NCI-H1417 treated with DMSO at 0.1 percent for 48 hours (cell line): ENCODE measurements at places on chromosomes 7 and 10.

DNA sequence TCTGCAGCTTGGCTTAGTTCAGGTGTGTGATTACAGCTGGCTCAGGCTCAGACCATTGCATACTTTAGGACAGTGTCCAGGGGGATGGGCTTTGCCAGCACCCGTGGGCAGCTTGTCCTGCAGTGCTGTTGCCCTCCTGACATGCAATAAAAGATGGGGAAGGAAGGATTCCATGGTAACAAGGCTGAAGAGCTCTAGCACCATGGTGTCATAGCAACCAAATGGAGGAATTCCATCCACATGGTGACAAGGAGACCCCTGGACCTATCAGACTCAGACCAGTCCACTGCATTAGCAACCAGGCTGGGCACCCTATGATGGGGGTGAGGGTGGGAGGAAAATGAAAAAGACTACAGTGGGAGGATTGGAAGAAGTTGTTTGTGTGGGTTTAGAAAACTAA, 49.9 kb downstream of the SORCS3 start:
- DNase-seq, result no peak

DNA sequence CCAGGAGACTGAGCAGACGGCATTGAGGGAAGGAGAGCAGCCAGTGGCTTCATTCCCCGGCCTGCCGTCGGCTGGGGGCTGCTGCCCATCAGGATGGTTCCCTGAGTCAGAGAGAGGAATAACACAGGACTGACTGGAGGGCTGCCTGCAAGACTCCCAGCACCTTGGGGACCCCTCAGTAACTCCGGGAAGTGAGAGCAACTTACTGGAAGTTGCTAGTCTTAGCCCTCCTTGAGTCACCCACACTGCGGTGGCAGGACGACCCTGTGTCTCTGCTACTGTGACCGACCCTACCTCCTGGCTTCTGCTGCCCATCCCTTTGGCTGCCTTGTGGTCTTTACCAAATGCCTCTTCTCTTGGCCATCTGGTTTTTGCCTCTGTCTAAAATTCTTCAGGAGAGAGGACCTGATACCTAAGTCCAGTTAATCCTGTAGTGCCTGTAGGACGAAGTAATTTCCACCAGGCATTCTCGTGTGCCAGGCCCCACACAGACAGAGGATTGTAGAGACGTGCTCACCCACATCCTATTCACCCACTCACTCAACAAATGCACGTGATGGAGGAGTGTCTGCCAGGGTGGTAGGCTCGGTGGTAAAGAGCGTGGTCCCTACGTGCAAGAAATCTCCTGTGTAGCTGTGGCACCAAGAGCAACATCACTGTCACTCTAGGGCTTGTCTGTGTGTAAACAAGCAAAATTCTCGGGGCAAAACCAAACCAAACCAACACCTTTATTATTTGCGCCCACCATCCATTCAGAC, 156.5 kb downstream of the PRKCQ start:
- DNase-seq, result no peak

- no peak for DNase-seq
These were observed 47.3 kb downstream of the PNLIPRP2 start for GRCh38 chr10:116668018-116668417.

DNA sequence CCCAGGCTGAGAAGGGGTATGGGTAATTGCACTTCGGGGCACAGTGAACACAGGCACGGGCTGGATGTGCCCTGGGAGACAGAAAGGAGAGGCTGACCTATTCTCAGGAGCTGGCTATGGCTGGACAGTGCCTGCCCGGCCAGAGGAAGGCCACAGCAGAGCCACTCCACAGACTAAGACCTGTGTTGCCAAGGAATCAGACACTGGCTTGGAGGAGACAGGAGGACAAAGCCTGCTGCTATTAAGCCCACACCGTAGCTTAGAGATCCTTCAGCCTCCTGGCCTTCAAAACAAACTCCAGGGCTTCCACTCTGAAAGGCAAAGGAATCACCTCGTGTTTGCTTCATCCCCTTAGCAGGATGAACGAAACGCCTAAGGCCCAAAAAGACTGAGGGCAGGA, 82.2 kb downstream of the ALOX5 start:
- no peak for DNase-seq
